Germinal center (tissue), 1 donor: ENCODE measurements at places on chromosomes 2 and 18.

GRCh38 chr2:208034503-208035140 is 9.3 kb upstream of the PLEKHM3 start:
- no peak for DNase-seq

- DNase-seq, result no peak
Measured at GRCh38 chr2:28616396-28616999, 120.6 kb downstream of the PLB1 start.

GRCh38 chr2:58357521-58357920 is 116.4 kb upstream of the FANCL start:
- DNase-seq, result no peak

- DNase-seq, result no peak
Measured at GRCh38 chr18:7669361-7669760, 102.2 kb downstream of the PTPRM start.

DNA sequence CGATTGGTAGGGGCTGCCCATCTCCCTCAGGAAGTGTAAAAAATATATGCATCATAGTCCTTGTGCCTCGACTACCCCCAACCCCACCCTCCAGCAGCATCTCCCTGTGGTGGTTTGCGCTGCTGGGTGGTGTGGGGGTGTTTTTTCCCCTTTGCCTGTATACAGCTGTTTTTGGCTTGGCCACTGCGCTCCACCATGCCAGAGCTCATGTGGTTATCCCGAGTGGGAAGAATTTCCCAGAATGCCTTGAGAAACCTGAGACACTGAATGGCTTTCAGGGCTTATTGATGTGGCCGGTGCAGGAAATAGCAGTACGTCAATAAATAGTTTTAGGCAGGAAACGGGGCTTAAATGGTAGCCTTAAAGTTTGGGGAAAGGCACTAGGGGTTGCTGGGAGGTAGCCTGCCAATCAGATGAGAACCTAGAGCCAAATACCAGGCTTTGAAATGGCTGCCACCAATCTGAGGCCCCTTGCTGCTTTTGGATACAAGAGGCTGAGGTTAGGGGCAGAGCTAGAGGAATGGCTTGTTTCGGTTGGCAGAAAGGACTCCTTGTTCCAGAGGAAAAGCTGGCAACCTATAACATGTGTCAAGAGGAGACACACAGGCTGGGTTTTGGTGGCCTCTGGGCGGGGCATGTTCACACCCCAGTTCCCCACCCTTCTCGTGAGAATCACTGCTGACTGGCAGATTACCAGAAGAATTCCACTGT is 144.1 kb downstream of the SMAD7 start:
- DNase-seq, result no peak

- DNase-seq, result peak; percentile 33
Measured at GRCh38 chr2:182666674-182667314, 49.3 kb upstream of the DNAJC10 start.

DNA sequence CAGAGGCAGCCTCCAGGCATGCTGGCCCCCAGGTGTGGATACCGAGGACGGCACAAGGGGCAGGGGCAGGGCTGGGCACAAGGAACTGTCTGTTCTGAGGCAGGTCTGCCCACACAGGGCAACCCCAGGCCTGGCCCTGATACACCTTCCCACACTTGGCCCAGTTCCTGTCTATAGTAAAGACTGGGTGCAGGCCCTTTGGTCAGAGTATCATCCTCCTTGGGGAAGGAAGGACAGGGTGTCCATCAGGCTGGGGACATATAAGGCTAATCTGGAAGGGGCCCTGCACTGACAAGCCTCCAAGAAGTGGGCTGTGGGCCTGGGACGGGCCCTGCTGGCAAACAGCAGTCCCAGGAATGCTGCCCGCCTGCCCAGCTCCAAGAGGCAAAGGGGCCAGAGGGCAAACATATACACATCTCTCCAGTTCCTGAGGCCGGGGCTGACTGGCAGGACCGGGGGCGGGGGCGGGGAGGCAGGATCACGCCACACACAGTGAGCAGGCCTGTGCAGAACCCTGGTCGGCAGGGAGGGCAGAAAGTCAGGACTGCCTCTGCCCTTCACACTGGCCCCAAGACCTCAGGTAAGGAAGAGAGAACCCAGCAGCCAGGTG is 18.9 kb downstream of the SDC1 start:
- DNase-seq, result no peak

- DNase-seq, result no peak
Measured at GRCh38 chr2:133802409-133803039, 234.3 kb upstream of the NCKAP5 start.

GRCh38 chr2:104853534-104854497 is at the start of gene POU3F3:
Gene POU3F3, plus strand, starts transcription at chr2:104854115. Its CDS starts 1,396 bp downstream, at chr2:104855511.
- peak; percentile 84 for DNase-seq

DNA sequence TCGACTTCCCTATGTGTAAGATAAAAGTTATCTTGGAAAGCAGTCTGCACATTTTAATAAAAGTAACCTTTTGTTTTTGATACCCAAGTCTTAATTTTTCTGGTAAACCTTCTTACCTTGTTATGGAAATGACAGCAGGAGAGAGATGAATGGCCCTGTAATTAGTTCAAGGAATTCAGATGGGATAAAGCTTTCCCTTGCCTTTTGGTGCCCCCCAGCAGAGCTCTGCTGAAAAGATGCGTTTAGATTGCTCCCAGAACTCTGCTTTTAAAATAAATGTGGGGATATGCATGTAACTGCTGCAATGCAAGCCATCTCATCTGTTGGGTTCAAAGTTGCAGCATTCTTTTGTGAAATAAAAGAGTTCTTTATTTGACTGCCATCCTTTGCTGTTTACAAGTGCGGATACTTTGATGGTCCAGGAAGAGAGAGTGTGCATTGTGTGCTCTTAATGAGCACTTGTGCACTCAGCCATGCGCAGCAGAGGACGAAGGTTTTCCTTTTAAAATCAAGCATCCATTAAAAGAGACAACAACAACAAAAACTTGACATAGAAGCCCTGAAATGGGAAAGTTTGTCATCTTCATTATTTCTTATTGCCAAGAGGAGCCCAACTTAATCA is 176.7 kb upstream of the ST6GAL2 start:
- DNase-seq, result no peak

DNA sequence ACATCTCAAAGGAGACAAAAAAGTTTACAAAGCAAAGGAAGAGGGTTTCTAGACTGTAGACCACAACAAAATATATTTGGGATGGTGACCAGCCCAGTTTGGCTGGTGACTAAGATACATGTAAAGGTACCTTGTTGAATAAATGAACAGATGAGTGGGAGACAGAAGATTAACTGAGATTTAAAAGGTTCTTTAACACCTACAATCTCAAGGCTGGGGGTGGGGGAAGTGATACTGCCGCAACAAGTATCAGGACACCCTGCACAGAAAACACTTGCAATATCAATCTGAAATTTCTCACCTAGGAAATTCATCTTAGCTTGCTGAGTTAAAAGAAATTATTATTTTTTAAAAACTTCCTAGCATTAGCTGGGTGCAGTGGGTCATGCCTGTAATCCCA is 8.3 kb downstream of the RNF149 start:
- DNase-seq, result no peak

DNA sequence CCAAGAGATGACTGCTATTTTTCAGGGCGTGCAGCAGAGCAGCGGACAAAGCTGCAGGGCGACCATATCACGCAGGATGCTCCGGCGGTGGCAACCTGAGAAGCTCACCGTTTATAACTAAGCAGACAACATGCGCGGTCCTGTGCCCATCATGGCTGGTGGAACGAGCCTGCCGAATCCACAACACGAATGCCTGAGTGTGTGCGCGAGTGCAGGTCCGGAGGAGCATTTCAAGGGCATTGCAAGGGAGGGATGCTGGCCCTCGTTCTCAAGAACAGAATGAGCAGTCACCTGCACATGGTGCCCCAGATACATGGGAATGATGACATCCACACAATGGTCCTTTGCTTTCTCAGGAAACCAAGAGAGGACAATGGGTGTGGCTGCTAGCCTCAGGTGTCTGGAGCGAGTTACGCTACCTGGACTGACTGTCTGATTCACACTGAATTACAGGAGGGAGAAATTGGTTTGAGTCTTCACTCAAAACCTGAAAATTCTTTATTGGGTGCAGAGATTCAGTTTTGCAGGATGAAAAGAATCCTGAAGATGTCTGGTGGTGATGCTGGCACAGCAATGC is 39.8 kb downstream of the TBC1D8 start:
- DNase-seq, result no peak

- DNase-seq, result no peak
Measured at GRCh38 chr18:57841568-57841967, 38.5 kb upstream of the ATP8B1 start.

DNA sequence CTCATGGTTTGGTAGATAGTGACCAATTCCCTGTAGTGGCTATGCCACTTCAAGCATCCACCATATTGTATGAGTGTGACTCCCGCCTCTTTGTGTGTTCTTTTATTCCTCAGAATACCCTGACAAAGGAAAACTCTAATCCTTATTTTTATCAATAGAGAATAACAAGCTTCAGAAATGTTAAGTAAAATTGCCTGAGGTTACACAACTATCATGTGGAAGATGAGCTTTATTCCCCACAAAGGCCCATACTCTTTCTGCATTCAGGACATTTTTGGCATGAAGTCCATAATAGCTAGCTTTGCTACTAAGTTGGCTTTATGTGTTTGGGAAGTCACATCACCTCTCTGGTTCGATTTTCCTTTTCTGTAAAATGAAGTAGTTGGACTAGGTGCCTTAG is 276.8 kb downstream of the PIK3C3 start:
- DNase-seq, result no peak

DNA sequence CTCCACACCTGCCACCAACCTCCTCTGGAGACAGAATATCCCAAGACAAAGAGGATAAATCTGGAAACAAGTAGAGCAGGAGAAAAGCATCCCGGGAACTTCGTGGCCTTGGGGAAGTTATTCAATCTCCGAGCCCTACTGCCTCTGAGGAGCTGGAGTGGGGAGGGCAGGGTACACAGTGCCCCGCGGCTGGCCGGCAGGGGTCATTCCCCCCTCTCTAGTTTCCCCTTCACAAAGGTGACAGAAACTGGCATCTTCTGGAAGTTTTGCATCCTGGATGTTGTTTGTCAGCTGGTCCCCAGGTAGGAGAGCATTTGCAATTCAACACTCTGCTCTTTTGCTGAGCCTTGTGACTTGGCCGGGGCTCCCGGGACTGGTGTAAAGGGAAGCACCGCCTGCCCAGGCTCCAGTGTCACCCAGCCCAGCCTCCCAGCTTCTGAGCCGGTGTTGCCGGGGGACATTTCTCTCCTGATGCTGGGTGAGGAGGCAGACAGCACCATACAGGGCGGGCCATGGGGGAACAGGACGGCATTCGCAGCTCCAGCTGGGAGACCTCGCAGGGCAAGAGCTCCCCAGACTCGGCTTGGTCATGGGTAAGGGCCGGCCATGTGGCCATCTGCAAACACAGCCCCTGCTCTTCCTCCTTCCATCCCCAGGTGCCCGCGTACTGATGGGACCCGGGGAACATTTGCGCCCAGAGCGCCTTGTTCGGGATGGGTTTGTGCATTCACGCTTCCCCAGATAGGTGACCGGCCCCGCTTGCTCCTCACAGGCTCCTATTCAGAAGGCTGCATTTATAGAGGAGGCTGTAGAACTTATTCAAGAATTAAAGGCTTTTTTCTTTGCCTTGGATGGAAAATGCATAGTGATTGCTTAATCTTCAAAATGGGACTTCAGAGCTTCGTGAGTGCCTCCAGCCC is 7.4 kb upstream of the NTSR2 start:
- DNase-seq, result no peak

DNA sequence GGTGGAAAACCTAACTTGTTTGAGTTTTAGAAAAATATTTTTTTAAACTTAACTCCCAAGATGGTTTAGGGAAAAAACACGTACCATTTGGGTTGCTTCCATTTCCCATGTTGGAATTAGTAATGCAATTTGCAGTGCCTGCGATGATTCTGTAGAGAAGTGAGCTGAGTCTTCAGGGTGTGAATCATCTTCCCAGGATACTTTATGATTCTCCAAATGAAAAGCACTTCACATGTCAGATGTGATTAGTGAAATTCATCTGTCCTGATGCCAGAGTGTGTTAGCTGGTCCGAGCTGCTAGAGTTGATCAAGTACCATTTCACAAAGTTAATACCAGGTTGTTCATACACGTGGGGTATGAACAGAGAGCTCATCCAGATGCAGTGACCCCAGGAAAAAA is 59.1 kb downstream of the ACOXL start:
- no peak for DNase-seq

- no peak for DNase-seq
Measured at GRCh38 chr18:79912409-79912991, 39.0 kb downstream of the SLC66A2 start.

GRCh38 chr2:71457123-71457915 is 4.0 kb downstream of the DYSF start:
- DNase-seq, result no peak

- no peak for DNase-seq
Measured at GRCh38 chr18:36327352-36328316, 30.1 kb downstream of the FHOD3 start.

GRCh38 chr2:196073521-196073920 is 4.9 kb upstream of the DNAH7 start:
- no peak for DNase-seq

DNA sequence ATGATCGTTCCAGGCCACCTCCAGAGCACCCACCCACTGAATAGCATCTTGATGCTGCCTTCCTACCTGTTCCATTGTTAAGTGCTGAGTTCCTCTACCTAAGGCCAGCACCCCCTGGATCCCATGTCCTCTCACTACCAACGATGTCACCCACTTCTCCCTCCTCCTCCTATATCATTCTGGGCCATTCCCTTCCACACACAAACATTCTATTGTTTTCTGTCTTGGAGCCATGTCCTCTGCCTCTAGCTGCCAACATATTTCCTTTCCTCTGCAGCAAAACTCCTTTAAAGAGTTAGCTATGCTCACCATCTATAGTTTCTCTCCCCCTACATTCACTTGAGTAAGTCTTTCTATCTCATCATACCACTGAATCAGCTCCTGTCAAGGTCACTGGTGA is 64.0 kb upstream of the ACKR3 start:
- no peak for DNase-seq

- no peak for DNase-seq
Measured at GRCh38 chr2:3297523-3297922, 80.1 kb downstream of the EIPR1 start.

DNA sequence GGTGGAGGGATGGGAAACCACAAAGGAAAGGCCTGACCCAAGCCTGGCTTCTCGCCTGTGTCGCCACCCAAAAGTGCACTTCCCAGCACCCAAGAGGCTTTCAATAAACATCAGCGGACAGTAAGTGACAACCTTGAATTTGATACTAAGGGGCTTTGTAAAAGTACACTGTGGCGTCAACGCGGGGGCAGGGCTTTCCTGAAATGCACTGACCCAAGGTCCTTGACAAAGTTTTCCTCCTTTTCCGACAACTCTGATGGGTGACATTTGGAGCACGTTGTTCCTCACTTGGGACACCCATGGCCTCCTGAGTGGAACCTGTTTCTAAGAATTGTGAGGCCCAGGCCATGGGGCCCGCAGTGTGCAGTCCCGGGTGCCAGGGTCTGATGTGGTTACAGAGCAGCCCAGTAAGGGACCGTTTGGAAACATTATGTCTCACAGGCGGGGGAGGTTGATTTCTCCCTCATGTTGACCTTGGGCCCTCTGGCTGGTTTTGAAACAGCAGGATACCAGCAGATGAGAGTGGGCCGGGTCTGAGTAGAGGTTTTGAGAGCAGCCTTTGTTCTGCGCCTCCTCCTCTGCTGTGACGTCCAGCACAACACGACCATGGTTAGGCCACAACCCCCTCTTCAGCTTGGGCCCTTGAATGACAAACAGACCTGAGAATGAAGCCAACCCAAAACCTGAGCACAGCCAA is 2.8 kb upstream of the ZBTB14 start:
- DNase-seq, result no peak
